Transverse colon (tissue), 4 donors: ENCODE measurements at places on chromosomes 5 and 9. TPM values are rescaled to one million over a fixed set of nuclear protein-coding genes. Genes with fewer than 3 reads are reported as not detected.

GABRB2 gene
- 0.55 TPM for total RNA-seq

SYK gene
- 534 TPM for total RNA-seq

FAM200C gene
- 7.8 TPM for total RNA-seq

OSMR gene
- 12.5 TPM for total RNA-seq

HTR4 gene
- total RNA-seq: 19.1 TPM

ACOT12 gene
- not detected for total RNA-seq

PCDHB11 gene
- total RNA-seq: 0.27 TPM

MSX2 gene
- total RNA-seq: 0.27 TPM

GFRA3 gene
- total RNA-seq: 0.48 TPM

IL13 gene
- total RNA-seq: not detected

SLC46A2 gene
- total RNA-seq: not detected

IFNA1 gene
- total RNA-seq: not detected

CCNI2 gene
- total RNA-seq: 5.0 TPM

SEMA6A gene
- 76.7 TPM for total RNA-seq

RNF208 gene
- not detected for total RNA-seq

BTNL3 gene
- total RNA-seq: 15.7 TPM

SOHLH1 gene
- total RNA-seq: not detected

SMC2 gene
- total RNA-seq: 5.1 TPM

PTGDS gene
- total RNA-seq: 15.2 TPM

CDH12 gene
- total RNA-seq: 0.14 TPM

CCL27 gene
- total RNA-seq: not detected

NME5 gene
- total RNA-seq: not detected

SPRY4 gene
- total RNA-seq: 18.3 TPM

LRRC26 gene
- 58.7 TPM for total RNA-seq

SREK1IP1 gene
- 5.6 TPM for total RNA-seq

SIT1 gene
- not detected for total RNA-seq

FOXD4L5 gene
- total RNA-seq: not detected

THBS4 gene
- total RNA-seq: 10.0 TPM

SNCAIP gene
- 1.6 TPM for total RNA-seq

PRR16 gene
- total RNA-seq: 2.7 TPM

FBP1 gene
- 43.0 TPM for total RNA-seq

RICTOR gene
- 44.8 TPM for total RNA-seq

UGT3A1 gene
- not detected for total RNA-seq

CERCAM gene
- total RNA-seq: 8.2 TPM

MRPS2 gene
- total RNA-seq: 70.1 TPM

LOX gene
- total RNA-seq: 1.2 TPM

MLANA gene
- not detected for total RNA-seq

TRIM36 gene
- total RNA-seq: 43.8 TPM

ARRDC3 gene
- total RNA-seq: 26.2 TPM

IFNB1 gene
- not detected for total RNA-seq

WNT8A gene
- total RNA-seq: not detected

FOXD4L3 gene
- total RNA-seq: not detected

FST gene
- 5.4 TPM for total RNA-seq

PRDM9 gene
- not detected for total RNA-seq

SLC28A3 gene
- 0.41 TPM for total RNA-seq

DIPK1B gene
- total RNA-seq: 12.3 TPM

CCDC112 gene
- 22.4 TPM for total RNA-seq

FOXD1 gene
- total RNA-seq: not detected

PLPP7 gene
- 3.3 TPM for total RNA-seq

GOLM1 gene
- 127 TPM for total RNA-seq

CARTPT gene
- not detected for total RNA-seq
